ENCODE measurements at places on chromosomes 4 and X. TPM values are rescaled to one million over a fixed set of nuclear protein-coding genes. Genes with fewer than 3 reads are reported as not detected.

Gene ARX
- polyA plus RNA-seq = 3.9 TPM

Gene RTL3
- polyA plus RNA-seq = 1.6 TPM

Gene IQCM
- polyA plus RNA-seq = not detected

Gene FAM9B
- not detected for polyA plus RNA-seq

Gene HTR2C
- polyA plus RNA-seq = not detected

Gene COX18
- polyA plus RNA-seq = 11.6 TPM

Gene GDPD2
- 0.25 TPM for polyA plus RNA-seq

Gene CCNB3
- 0.67 TPM for polyA plus RNA-seq

Gene CT47B1
- not detected for polyA plus RNA-seq

Gene PASD1
- not detected for polyA plus RNA-seq

Gene TNIP3
- not detected for polyA plus RNA-seq

DNA sequence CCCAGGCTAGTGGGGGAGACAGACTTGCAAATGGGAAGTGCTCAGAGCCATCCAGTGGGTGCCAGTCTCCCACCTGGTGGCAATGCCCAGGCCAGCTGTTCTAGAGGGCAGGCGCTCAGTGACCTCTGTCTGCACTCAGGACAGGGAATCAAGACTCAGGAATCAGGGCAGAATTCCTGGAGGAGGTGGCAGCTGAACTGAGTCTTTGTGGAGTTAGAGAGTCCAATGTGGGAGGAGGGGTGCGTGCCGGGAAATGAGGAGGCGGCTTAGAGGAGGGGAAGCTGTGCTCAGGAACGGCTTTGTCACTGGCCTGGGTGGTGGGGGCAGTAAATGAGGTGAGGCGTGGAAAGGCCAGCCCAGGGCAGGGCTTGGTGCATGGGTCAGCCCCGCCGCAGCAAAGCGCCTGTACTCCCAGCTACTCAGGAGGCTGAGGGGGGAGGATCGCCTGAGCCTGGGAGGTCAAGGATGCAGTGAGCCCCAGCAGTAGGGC, 31.3 kb upstream of the SORCS2 start:
- no peak for DNase-seq

GRCh38 chrX:120795301-120795700, 80.4 kb downstream of the CT47B1 start:
- DNase-seq = no peak

GRCh38 chr4:110055158-110055768, 142.6 kb downstream of the EGF start:
- DNase-seq = no peak

DNA sequence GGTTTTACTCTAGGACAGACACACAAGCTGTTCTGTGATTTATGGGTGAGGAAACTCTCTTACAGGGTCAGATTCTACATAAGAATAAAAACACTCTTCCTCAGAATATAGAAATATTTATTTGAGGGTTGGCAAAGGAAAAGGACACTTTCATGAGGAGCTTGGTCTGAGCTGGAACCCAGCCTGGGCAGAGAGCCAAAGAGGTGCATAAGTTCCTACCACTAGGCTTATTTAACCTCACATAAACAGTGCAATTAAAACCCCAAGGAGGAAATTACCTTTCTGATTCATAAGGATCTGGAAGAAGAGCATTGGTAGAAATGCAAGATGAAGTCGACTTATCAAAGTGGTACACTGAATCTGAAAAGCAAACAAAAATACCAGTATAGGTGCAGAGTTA, 32.9 kb downstream of the SETD7 start:
- no peak for DNase-seq

- DNase-seq = no peak
Measured at GRCh38 chrX:53716328-53717088, 30.0 kb upstream of the HUWE1 start.

GRCh38 chr4:186587416-186588018, 32.1 kb upstream of the MTNR1A start:
- peak; percentile 77 for DNase-seq

GRCh38 chr4:139483000-139483399, 29.1 kb downstream of the RAB33B start:
- no peak for DNase-seq

DNA sequence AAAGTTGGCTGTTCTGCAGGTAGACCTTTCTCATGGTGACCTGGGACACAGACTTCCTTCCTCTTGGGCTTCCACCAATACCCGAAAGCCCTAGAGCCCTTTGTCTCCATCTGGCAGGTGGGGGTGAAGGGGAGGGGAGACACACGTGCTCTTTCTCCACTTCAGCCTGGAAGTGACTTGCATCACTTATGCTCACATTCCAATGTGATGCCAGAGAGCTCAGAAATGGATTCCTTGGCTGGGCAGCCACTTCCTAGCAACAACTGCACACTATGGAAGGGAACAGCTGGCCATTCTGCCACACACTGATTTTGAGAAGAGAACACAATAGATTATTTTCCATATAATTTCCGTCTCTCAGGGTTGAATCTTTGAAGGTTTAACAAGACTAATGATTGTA, 36.3 kb downstream of the C4orf51 start:
- no peak for DNase-seq

GRCh38 chr4:1989533-1990347, 19.0 kb downstream of the NELFA start:
- no peak for DNase-seq

GRCh38 chr4:25351777-25352416, 25.2 kb upstream of the ANAPC4 start:
- no peak for DNase-seq

DNA sequence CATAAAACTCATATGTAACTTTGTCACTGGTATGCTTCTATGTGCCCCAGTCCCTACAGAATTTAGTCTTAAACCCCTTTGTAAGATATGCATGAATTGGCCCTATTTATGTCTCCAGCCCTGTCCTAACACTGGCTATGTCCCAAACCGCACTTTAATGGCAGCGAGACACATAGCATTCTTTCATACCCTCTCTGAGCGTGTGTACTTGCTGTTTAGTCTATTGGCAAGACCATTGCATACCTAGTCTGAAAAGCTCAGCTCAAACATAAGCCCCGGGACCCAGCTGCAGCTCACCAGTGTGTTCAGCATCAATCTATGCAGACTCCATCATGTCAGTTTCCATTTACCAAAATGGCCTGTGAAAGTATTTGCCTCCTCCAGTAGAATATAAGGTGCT, 1018.4 kb upstream of the TENM3 start:
- no peak for DNase-seq

GRCh38 chrX:155534800-155535199, 76.4 kb upstream of the F8A3 start:
- DNase-seq = no peak

DNA sequence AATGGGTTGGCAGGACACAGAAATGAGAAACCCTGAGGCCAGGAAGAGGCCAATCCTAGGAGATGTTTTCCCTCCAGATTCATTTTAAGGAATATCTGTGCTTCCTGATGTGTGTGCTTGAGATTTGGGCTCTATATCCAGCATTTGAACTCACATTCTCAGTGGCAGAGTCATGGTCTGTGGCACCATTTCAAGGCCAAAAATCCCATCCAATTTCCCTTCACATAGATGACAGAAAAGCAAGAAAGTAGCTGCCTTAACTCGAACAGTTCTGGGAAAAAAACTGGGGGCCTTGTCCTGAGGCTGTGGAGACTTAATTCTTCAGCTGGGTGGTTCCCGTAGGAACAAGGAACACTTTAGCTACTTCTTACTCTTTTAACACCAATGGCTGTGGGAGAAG, 27.4 kb downstream of the TAF7L start:
- DNase-seq = no peak

DNA sequence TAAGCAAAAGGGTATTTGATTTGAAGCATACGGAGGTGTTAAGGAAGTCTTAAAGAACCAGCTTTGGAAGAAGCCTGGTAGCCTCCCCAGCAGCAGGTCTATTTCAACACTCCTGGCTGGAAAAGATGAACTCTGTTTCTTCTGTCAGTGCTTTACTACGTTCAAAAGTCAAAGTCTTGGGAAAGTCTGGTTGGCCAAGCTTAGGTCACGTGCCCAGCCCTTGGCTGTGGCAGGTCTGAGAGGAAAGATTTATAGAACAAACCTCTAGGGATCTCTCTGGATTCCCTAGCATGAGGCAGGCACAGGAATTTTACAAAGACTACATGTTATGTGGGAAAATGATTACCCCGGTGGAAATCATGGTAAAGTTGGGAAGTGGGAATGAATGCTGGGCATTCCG, 8.6 kb upstream of the ARHGAP10 start:
- DNase-seq = no peak

- peak; percentile 67 for DNase-seq
Measured at GRCh38 chr4:138242076-138242833, at the start of gene SLC7A11. SLC7A11 (minus strand) TSS chr4:138242349; CDS start chr4:138242069, 280 bp downstream.
